ENCODE measurements at places on chromosomes 7 and 10. TPM values are rescaled to one million over a fixed set of nuclear protein-coding genes. Genes with fewer than 3 reads are reported as not detected.

- no peak for DNase-seq
Measured at GRCh38 chr10:113907166-113907565, 52.7 kb downstream of the NHLRC2 start.

DNA sequence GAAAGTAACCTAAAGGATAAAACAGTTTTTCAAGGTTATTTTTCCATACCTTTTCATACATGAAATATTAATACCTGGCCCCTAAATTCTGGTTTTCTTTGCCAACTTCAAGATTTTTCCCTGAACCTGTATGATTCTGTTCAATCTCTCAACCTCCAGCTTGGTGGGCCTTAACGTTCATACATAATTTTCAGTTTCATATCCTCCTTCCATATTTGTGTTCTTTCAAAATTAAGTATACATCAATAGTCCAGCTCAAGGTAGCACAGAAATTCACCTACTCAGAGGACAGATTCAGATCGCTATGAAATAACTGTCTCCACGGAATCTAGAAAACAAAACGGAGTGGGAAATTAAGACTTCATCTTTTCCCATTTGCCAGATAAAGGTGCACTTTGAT is 505.8 kb upstream of the GHITM start:
- DNase-seq, result no peak

DNA sequence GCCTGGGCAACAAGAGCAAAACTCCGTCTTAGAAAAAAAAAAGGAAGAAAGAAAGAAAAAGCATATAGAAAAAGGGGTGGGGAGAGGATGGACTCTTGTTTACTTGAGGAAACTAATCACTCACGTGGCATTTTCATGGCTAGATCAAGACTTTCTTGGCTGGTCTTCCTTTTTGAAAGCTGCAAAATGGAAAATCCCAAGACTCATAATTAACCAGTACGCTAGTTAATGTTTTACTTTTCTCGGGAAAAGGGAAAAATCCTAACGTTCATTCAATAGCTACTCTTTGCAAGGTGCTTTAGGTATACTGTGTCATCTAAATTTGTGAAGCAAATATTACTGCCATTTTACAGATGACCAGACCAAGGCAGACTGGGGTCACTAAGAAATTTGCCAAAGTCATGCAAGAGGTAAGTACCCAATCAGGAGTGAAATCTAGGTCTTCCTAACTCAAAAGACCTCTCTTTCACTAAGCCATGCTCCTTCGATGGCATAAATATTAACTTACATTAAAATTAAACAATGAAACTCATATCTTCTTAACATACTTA is 24.4 kb downstream of the NAPEPLD start:
- no peak for DNase-seq

- no peak for DNase-seq
Measured at GRCh38 chr10:124935946-124936345, 6.0 kb upstream of the ZRANB1 start.

The HSPA14 gene
- total RNA-seq, result 16.1 TPM

Data from spinal cord (tissue), 10 donors.